ENCODE measurements at places on chromosomes 1 and 21.
A peak's percentile ranks its signal among the peaks of the same experiment; 100 is the strongest.

- no peak for DNase-seq
Measured at GRCh38 chr21:31908106-31909031, 35.5 kb downstream of the HUNK start.

DNA sequence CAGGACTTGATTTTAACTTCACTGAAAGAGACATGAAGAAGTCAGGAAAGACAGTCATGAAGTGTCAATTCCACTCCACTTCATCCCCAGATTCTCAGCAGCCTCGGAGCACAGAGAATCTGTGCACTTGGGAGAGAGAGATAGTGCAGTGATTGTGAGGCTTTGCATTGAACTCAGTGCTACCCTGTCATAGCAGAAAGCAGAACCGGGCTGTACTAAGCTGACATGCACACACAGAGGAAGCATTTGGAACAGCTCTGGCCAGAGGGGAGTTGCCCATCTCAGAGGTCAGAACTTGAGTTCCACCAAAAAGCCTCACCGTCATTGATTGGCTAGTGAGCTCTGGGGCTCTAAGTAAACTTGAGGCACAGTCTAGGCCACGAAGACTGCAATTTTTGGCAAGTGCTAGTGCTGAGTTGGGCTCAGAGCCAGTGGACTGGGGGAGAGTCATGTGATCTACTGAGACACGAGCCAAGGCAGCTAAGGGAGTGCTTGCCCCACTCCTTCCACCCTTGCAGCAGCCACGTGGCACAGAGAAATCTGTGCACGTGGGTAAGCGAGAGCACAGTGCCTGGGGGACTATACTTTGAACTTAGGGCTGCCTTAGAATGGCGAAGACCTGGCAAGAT, 810.2 kb upstream of the ADAMTS5 start:
- DNase-seq = peak; percentile 62

DNA sequence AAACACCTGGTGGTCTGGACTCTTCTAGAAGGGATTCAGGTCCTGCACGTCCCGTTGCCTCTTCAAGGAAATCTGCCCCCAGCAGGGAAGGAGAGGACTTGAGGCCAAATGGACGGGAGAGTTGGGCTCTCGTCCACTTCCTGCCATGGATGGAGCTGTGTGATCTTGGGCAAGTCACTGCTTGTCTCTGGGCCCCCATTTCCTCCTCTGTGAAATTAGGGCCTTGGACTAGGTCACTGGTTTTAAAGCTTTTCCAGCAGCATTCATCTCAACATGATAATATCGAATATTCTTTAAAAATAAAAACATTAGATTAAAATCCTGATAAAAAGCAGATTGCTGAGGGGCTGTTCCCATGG, 26.9 kb downstream of the LHX4 start:
- DNase-seq = no peak

DNA sequence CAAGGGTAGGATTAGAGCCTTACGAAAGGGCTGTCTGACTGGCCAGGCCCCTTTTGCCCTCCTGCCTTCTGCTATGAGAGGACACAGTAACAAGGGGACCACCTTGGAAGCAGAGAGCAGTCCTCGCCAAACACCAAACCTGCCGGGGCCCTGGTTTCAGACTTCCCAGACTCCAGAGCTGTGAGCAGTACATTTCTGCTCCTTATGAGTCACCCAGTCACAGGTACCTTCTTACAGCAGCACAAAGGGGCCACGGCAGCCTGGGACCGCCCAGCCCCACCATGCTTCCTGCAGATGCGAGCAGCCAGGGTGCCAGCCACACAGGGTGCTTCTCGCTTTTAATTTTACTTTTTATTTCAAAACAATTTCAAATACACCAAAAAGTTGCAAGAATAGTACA, 17.2 kb upstream of the POFUT2 start:
- DNase-seq = peak; percentile 53

DNA sequence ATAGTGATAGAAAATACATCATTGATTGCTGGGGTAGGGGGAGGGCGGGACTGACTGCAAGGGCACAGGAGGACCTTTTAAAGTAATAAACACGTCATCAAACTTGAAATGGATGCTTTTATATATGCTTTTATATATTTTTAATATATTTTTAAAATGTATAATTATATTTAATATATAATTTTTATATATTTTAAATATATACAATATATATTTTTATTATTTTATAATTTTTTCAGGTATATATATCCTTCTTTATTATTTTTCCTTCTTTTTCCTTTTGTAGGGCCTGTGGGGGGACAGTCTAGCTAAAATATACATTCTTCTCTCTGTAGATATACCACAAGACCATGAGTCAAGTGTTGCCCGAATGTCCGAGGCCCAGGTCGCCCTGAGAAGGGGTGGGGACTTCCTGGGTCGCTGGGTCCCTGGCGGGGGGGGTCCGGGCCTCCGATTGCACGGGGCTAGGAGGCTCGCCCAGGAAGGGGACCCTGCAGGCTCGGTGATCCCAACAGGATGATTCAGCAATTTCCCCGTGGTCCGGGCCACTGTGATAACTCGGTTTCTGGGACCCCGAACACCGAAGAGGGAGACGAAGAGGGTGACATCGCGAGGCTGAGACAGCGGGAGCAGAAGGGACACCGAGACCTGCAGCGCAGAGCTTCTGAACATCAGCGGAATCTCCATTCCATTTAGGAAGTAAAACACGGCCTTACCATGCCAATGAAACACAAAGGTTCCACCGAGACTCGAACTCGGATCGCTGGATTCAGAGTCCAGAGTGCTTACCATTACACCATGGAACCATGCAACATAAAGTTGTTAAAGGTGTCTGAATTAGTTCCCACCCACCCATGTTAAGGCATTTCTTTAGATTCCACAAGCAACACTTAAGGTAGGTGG, 112.5 kb upstream of the NBPF11 start:
- no peak for DNase-seq

DNA sequence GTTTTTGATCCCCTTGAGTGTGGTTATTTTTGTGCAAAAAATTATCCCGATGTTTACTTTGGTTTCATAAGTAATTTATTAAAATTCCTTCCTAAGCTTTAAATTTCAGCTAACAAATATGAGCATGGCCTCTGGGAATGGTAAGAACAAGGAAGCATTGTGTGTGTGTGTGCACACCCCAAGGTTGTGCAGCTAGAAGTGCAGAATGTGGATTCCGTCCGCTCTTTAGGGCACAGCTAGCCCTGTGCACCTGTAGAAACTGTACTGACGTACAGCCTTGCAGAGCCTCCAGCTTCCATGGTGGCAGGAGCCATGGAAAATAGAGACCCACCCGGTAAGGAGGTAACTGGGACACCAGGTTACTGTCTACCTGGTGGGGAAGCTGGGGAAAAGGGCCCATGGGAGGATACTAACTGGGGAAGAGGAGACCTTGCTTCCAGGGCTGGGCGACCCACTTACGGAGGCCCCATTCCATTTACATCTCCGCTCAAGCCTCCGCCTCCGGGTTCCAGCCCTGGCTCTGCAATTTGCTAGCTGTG, 54.7 kb downstream of the B3GALT5 start:
- DNase-seq = no peak

GRCh38 chr1:23020706-23021405, 1.6 kb downstream of the KDM1A start:
- no peak for DNase-seq

GRCh38 chr21:34360488-34361241, 3.1 kb upstream of the KCNE2 start:
- no peak for DNase-seq

DNA sequence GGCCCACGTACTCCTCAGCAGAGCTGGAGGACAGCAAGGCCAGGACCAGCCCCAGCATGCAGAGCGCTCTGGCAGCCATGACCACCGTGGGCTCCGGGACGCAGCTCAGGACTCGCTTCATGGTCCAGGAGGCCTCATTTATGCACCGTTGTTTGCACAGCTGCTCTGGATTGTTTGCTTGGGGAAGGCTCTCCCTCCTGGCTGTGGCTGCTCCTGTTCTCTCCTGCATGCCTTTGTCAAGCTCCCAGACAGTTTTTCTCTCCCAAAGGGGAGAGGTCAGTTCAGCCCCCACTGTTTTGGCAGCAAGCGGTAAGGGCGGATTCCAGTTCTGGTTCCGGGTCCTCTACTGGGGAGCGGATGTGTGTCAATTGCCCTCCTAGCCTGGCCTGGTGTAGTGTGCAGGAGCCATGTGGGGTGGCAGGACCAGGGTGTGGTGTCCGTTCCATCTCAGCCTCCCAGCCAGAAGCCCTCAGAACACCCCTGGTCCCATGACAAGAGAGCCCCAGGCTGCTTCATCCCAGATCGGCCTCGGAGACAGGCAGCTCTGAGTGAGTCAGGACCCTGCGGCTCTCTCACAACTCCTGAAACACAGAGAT, at the start of gene TFF3:
Gene TFF3, minus strand, starts transcription at position 114 of the 596 bp plus-strand sequence. Its CDS starts 35 bp downstream, at position 79.
- DNase-seq = no peak

- peak; percentile 57 for DNase-seq
Measured at GRCh38 chr21:36422279-36423098, 37.3 kb downstream of the CHAF1B start.

DNA sequence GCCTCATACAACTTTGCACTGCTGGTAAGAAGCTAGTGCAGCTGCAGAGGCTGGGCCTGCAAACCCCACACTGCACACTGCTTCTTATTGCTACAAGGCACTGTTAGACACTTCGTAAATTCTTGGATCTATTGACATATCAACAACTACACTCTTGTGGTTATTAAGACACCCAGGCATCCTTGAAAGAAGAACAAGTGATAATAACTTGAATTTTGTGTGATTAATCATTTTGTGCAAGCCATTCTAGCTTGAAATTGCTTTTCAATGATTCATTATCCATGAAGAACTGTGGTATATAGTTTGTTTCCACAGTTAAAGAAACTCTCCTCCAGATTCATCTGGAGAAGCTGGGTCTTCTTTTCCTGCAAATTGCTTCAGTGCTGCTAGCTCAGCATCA, 33.7 kb upstream of the IFI44L start:
- DNase-seq = no peak

DNA sequence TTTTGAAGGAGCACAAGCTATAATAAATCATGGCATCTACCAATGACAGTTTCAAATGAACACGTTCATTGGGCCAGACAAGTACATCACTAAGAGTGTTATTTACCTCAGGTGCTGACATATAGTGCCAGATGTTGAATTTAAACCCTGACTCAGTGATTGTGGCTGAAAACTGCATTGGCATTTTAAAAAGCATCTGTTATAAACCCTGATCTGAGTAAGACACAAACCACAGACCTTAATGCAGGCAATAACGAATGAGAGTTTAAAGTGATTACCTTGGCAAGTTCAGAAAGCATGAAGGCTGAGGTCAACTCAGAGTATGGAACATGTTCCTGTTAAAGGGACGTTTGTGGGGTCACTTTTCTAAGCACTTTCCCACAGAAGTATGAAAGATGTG, 865.1 kb upstream of the TMPRSS15 start:
- DNase-seq = no peak

DNA sequence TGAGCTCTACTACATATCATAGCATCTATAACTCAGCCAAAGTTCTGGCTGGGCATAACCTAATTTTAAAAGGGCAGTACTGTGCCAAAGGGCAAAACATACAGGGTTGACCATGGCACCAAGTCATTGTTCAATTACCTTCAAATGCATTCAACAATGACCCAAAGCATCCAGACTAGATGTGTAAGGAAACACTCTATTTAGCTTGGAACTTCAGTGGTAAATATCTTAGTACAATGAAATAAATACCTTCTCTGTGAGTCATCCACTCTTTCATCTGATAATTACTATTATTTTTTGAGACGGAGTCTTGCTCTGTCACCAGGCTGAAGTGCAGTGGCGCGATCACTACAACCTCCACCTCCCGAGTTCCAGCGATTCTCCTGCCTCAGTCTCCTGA, 70.0 kb downstream of the NVL start:
- no peak for DNase-seq

- no peak for DNase-seq
Measured at GRCh38 chr1:59096501-59096900, 200.4 kb upstream of the FGGY start.

GRCh38 chr1:18630511-18631495, at the start of gene PAX7:
PAX7 (plus strand) TSS chr1:18630846; CDS start chr1:18631604, 758 bp downstream.
- DNase-seq = no peak

- no peak for DNase-seq
Measured at GRCh38 chr1:30447080-30447479, 276.3 kb downstream of the MATN1 start.

DNA sequence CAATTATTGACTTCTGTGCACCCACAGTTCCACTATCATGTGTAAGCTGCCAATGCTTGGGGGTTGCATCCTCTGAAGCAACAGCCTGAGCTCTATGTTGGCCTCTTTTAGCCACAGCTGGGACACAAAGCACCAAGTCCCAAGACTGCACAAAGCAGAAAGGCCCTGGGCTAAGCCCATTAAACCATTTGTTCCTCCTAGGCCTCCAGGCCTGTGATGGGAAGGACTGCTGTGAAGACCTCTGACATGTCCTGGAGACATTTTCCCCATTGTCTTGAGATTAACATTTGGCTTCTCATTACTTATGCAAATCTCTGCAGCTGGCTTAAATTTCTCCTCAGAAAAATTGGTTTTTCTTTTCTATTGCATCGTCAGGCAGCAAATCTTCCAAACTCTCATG, 123.7 kb upstream of the DEPDC1 start:
- no peak for DNase-seq

GRCh38 chr1:228445490-228445842, 28.8 kb upstream of the TRIM17 start:
- no peak for DNase-seq

- DNase-seq = no peak
Measured at GRCh38 chr1:154744352-154745035, 125.6 kb downstream of the KCNN3 start.

DNA sequence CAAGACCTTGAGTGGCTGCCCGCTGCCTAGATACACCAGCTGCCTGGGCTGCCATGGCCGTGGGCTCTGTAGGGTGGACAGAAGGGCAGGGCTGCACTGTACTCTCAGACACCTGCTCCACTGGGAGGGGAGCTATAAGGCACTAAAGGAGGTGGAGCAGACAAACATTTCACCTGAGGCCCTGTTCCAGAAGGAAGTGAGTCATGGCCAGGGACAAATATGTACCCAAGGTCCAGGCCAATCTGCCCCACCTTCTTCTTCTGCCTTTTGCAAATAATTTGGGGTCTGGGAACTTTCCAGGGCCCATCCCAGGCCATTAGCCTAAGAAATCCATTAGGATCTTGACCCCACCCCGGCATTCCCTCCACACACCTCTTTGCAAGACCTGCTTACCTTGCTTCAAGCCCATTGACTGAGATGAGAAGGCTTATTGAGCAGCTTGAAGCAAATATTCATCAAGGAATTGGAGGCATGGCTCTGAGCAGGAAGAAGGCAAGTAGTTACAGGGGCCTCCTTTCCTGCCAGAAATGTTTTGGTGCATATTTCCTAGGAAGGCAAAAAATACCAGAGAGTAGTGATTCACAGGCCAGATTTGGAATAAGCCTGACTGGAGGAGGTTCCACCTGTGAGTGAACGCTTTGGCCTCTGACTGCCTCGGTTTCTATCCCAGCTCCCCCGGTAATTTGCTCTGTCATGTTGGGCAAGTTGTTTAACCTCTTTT, at the start of gene CAPN8:
Gene CAPN8, minus strand, starts transcription at position 110 of the 721 bp plus-strand sequence. Its CDS starts 55 bp downstream, at position 55.
- DNase-seq = no peak

Measured in sciatic nerve (tissue), 2 donors.